ENCODE measurements at places on chromosomes 1 and 21. TPM values are rescaled to one million over a fixed set of nuclear protein-coding genes. Genes with fewer than 3 reads are reported as not detected.

Gene FCER1G
- total RNA-seq = not detected

Gene F3
- 3.3 TPM for total RNA-seq

Gene SPATA45
- total RNA-seq = not detected

Gene BMP8A
- not detected for total RNA-seq

Gene HUNK
- total RNA-seq = under 0.01 TPM

Gene SPOCD1
- total RNA-seq = 57.9 TPM

Gene AP4B1
- total RNA-seq = 43.9 TPM

Gene ADIPOR1
- 84.2 TPM for total RNA-seq

Gene MAP3K21
- 1.4 TPM for total RNA-seq

Gene NEK2
- 28.3 TPM for total RNA-seq

Gene FAM43B
- not detected for total RNA-seq

Gene GJA8
- not detected for total RNA-seq

Gene IQCC
- 1.9 TPM for total RNA-seq

All from thoracic aorta endothelial cell (primary cell).